ENCODE measurements at places on chromosomes 7 and 10.

GRCh38 chr7:116610210-116610609, 61.8 kb upstream of the MET start:
- no peak for DNase-seq

DNA sequence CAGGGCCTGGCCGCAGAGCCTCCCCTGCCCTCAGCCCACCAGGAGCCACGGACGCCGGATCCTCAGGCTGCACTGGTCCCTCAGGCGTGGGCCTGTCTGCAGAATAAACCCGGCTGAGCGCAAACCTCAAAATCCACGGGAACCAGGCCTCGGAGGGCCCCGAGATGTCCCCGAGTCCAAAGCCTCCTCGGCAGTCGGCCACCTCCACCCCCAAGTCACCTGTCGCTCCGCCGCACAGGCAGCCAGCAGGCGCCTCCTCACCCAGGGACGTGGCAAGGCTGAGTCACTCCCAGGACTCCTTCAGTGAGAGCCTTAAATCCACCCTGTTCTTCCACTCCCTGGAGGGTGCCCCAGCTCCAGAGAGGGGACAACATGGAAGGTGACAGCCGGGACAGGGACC, 33.2 kb downstream of the STK32C start:
- DNase-seq = no peak

DNA sequence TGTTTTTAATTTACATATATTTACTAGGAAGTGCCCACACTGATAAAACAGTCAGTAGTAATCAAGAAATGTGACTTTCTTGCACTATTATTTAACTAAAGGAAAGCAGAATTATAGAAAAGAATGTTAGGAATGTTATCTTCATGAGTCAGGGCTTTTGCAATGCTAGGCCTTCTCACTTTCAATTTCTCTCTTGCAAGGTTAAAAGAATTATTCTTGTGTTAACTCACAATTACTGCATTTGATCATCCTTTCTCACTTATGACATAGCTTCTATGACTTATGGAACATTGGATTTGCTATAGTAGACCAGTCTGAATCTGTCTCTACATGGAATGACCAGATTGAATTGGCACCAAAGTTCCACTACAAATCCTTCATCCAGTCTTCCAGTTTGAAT, 192.4 kb downstream of the SDK1 start:
- no peak for DNase-seq

DNA sequence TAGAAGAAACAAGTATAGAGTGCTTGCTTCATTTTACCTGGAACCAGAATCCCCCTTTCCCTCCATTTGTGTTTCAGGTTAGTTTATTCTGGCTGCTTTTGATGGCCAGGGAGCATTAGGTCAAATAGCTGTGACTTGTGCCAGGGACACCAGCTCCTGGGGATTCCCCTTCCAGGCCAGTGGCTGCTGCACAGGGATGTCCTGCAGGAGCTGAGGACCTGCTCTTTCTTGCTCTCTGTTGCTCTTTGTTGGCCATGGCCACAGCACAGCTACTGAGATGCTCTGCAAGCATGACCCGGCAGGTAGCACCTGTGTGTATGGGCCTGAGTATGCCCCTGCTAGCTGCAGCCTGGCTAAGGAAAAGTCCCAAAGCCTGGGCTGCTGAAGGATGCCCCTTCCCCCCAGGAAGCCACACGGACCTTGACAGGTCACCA, 208.9 kb downstream of the EBF3 start:
- DNase-seq = no peak

DNA sequence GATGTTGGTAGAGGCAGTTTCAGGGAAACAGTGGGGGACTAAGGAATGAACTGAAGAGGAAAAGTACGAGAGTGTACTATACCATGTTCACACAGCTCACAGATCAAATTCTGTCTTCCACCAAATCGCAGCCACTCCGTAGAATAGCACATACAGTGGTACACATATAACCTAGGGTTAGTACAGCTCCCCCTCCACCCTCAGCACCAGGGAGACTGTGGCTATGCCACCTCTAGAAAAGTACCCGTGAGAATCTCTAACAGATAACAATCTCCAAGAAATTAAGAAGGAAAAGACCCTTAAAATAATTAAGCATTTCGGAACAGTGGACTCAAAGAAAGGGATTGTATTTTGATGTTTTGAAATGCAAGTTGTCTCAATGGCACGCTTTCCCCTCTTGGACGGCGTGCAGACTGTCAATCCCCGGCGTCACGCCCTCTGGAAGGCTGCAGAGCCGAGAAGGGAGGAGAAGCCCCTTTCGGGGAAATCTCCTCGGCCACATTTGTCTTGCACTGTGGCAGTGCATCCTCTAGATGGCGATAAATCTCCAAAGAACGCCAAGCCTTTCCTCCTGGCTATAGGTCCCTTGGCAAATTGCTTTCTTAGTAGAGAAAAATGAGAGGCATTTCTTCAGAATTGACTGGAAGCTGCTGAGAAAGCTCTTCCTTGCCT, 345.0 kb downstream of the REEP3 start:
- DNase-seq = no peak

GRCh38 chr10:97069576-97070362, 116.0 kb downstream of the SLIT1 start:
- no peak for DNase-seq

DNA sequence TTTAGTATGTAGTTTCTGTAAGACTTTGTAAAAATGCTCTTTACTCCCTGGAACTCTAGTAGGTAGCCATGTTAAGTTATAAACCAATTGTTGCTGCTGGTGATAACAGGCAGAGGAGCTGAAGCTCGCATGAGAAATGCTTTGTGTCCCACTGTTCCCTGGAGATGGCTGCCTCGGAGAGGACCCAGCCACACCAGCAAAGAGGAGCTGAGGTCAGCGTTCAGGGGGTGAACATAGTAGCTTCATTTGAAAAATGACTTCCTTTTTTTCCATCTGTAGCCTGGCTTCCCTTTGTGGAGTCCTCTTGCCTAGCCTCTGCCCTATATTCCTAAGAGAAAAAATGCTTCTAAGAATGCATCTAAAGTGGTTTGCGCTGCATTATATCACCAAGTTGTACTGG, 20.3 kb downstream of the CELF2 start:
- DNase-seq = no peak

GRCh38 chr10:75632805-75633462, 201.5 kb downstream of the LRMDA start:
- no peak for DNase-seq

Measured in iPS DF 19.7 (cell line).